Mesothelial cell of epicardium (in vitro differentiated cells): ENCODE measurements at places on chromosomes 1 and 21. TPM values are rescaled to one million over a fixed set of nuclear protein-coding genes. Genes with fewer than 3 reads are reported as not detected.

RIMKLA gene
- 0.20 to 0.31 TPM (median 0.20 TPM) in 3 replicates for total RNA-seq

APOBEC4 gene
- not detected in 3 replicates for total RNA-seq

GRCh38 chr1:7015022-7015421 lies 229.8 kb downstream of the CAMTA1 start:
- H3K27me3 ChIP-seq: peaks cover 50% of the 10 kb centered on the region
- DNase-seq: no peak
- no peaks in the 10 kb centered on the region for H3K4me1 ChIP-seq
- no peak overlapping the region for H3K27ac ChIP-seq
- no peaks in the 10 kb centered on the region for H3K36me3 ChIP-seq
- no peak overlapping the region for H3K4me3 ChIP-seq

CR1L gene
- total RNA-seq: not detected in 3 replicates

DNA sequence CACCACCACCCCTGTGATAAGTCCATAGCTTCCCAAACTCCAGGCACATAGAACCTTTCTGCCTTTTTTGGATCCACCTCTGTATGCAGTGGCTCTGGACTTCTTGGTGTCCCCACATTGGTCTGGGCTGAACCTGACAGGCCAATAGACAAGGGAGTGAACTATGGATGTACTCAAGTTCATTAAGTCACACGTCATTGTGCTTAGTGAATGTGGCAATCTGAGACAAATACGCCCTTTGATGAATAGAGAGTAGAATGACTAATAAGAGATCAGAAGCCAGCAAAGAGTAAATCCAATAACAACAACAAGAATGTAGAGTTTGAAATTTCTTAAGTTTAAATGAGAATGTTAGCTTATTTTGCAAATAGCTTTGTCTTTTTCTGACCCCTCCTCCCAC lies 114.8 kb downstream of the ST6GALNAC3 start:
- H3K27me3 ChIP-seq: no peaks in the 10 kb centered on the region
- H3K4me3 ChIP-seq: no peak overlapping the region

GRCh38 chr1:198669023-198669698 lies 30.3 kb downstream of the PTPRC start:
- H3K4me1 ChIP-seq: peaks cover 11% of the 10 kb centered on the region
- H3K27me3 ChIP-seq: no peaks in the 10 kb centered on the region
- no peak overlapping the region for H3K27ac ChIP-seq
- no peaks in the 10 kb centered on the region for H3K36me3 ChIP-seq

GRCh38 chr1:21060523-21060922 lies 116.2 kb downstream of the EIF4G3 start:
- H3K27ac ChIP-seq: no peak overlapping the region
- no peaks in the 10 kb centered on the region for H3K36me3 ChIP-seq
- no peak for DNase-seq
- H3K4me3 ChIP-seq: no peak overlapping the region
- H3K4me1 ChIP-seq: peaks cover 7% of the 10 kb centered on the region

DNA sequence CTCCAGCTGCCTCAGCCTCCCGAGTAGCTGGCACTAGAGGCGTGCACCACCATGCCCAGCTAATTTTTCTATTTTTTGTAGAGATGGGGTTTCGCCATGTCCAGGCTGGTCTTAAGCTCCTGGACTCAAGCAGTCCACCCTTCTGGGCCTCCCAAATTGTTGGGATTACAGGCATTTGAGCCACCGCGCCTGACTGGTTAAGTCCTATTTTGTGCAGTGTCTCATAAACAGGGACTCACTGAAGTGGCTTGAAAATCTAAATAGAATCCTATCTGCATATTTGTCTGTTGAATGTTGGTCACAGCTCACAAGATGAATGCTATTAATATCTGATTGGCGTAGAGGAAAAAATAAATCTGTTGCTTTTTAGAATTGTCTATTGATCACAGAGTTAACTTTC lies 5.9 kb upstream of the CHAF1B start:
- peaks cover 16% of the 10 kb centered on the region for H3K36me3 ChIP-seq
- no peak for DNase-seq
- no peaks in the 10 kb centered on the region for H3K27me3 ChIP-seq
- no peak overlapping the region for H3K27ac ChIP-seq
- H3K4me3 ChIP-seq: no peak overlapping the region
- peaks cover 10% of the 10 kb centered on the region for H3K4me1 ChIP-seq

DNA sequence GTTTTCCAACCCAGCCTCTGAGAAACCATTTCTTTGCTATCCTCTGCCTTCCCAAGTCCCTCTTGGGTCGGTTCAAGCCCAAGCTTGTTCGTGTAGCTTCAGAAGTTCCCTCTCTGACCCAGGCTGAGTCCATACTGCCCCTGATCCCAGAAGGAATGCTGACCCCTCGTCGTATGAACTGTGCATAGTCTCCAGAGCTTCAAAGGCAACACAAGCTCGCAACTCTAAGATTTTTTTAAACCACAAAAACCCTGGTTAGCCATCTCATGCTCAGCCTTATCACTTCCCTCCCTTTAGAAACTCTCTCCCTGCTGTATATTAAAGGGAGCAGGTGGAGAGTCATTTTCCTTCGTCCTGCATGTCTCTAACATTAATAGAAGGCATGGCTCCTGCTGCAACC lies 23.8 kb downstream of the EIF2D start:
- peaks cover 40% of the 10 kb centered on the region for H3K4me1 ChIP-seq
- no peaks in the 10 kb centered on the region for H3K27me3 ChIP-seq
- H3K27ac ChIP-seq: peak overlapping the region; percentile 94
- H3K4me3 ChIP-seq: no peak overlapping the region
- no peak for DNase-seq

DNA sequence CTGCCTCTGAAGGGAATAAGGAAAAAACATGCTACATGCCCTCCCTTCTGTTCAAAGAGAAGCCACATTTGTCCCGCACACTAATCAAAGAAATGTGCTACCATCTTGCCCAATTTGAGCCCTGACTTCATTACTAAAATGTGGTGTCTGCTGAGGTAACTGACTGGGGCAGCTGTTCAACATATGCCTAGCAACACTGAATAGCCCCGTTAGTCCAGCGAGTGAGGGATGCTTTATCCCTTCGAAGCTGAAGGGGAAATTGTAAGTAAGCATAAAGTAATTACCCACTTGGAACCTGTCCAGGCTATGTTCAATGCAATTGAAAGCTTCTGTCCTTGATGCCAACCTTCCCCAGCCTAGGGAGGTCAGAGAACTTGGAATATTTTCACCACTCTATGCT lies 310.6 kb downstream of the SEC16B start:
- H3K4me1 ChIP-seq: peaks cover 2% of the 10 kb centered on the region
- DNase-seq: no peak
- H3K27me3 ChIP-seq: no peaks in the 10 kb centered on the region
- H3K4me3 ChIP-seq: no peak overlapping the region
- peaks cover 3% of the 10 kb centered on the region for H3K36me3 ChIP-seq

GRCh38 chr1:53982034-53982762 lies 35.8 kb downstream of the LDLRAD1 start:
- H3K4me1 ChIP-seq: peaks cover 19% of the 10 kb centered on the region
- H3K4me3 ChIP-seq: peak overlapping the region; percentile 58
- H3K27me3 ChIP-seq: no peaks in the 10 kb centered on the region
- no peaks in the 10 kb centered on the region for H3K36me3 ChIP-seq
- DNase-seq: no peak

RIIAD1 gene
- not detected in 3 replicates for total RNA-seq

DNA sequence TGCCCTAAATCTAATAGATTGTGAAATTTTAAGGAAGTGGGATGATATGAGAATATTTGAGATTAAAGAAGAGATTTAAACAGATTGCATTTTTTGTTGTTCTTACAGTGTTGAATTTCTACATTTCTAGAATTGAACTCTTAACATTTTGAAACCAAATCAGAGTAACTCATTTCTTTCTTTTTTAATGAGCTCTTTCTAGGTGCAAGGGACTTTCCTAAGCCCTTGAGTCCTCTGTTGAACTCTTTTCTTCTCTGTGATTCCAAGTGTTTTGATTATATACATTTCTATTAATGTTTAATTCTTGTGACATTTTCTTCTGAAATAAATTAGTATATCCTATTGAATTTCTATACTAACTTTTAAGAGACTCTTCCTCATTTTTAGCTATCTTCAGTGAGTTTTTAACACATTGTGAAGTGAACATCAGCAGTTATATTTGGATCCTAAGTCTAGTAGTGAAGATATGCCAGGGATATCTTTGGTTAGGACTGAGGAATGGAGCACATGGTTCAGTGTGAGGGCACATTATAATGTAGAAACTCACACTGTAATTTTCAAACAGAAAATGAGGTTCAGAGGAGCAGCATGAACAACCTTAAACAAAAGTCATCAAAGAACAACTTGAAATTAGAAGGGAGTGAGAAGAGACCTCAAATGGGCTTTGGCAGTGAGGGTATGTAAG lies 53.1 kb downstream of the ATG4C start:
- no peak overlapping the region for H3K27ac ChIP-seq
- peaks cover 2% of the 10 kb centered on the region for H3K36me3 ChIP-seq
- DNase-seq: no peak
- H3K4me1 ChIP-seq: no peaks in the 10 kb centered on the region

GRCh38 chr1:100101564-100101963 lies 31.2 kb downstream of the SASS6 start:
- no peaks in the 10 kb centered on the region for H3K27me3 ChIP-seq
- H3K36me3 ChIP-seq: peaks cover 25% of the 10 kb centered on the region
- DNase-seq: no peak
- no peak overlapping the region for H3K27ac ChIP-seq
- H3K4me3 ChIP-seq: no peak overlapping the region
- H3K4me1 ChIP-seq: no peaks in the 10 kb centered on the region

DNA sequence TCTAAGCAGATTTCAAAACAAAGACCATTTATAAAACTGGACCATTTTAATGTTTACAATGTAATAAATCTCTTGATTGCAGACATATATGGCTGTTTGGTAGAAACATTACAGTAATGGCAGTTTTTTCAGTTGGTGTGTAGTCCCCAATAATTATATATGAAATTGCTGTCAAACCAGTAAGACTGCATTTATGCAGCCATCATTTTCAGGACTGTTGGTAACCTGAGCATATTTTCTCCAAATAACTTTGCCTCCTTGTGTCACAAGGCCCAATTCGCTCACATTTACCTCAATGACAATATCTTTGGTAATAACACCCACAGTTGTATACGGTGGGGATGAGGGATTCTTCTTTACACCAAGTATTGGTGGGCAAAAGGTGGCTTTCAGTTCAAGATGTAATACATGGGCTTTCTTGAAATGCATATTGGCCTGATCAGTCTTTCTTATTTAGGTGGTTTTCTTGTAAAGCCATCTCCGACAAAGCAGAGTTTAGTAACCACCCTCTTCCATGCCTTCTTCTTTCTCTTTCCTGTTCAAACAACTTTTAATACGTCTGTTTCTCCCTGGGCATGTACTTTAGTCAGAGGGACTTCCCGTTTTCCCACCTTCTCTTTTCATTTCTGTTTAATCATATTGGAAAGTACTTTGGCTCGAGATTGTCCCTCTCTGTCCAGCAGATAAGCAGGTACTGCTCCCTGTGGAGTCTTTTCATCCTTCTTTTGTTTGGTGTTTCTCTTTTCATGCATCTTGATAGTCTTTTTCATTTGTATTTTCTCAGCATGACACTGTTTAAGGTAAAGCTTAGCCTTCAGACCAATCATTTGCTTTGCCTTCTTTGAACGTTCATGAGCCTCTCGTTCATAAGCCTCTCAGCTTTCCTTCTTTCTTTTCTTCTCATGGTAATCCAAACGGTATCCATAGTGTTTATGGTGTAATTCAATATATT lies 30.4 kb downstream of the ATP2B4 start:
- no peak for DNase-seq
- no peak overlapping the region for H3K4me3 ChIP-seq
- H3K27me3 ChIP-seq: no peaks in the 10 kb centered on the region
- H3K27ac ChIP-seq: peak overlapping the region; percentile 91
- peaks cover 9% of the 10 kb centered on the region for H3K36me3 ChIP-seq
- peaks cover 32% of the 10 kb centered on the region for H3K4me1 ChIP-seq

- no peak overlapping the region for H3K27ac ChIP-seq
- H3K36me3 ChIP-seq: peaks cover 4% of the 10 kb centered on the region
- H3K4me3 ChIP-seq: no peak overlapping the region
- no peaks in the 10 kb centered on the region for H3K27me3 ChIP-seq
- no peak for DNase-seq
Measured at GRCh38 chr1:19765623-19766022, 34.1 kb downstream of the TMCO4 start.

- no peak overlapping the region for H3K4me3 ChIP-seq
- H3K4me1 ChIP-seq: no peaks in the 10 kb centered on the region
- no peaks in the 10 kb centered on the region for H3K27me3 ChIP-seq
- H3K36me3 ChIP-seq: no peaks in the 10 kb centered on the region
Measured at GRCh38 chr1:99621340-99621901, 24.5 kb upstream of the PALMD start.

DNA sequence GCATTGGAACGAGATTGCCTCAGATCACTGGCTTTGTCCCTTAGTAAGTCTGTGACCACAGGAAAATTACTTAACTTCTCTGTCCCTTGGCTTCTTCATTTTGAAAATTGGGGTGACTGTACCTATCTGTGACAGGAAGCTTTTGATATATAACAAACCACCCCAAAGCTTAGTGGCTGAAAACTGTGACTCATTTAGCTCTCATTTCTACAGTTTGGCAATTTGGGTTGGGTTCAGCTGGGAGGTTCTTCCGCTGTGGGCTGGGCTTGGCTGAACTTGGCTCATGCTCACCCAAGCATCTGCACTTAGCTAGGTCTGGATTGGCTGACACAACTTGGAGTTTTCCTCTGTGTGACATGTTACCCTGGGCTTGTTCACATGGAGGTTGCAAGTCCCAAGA lies 14.0 kb downstream of the C1orf94 start:
- H3K27me3 ChIP-seq: peaks cover 60% of the 10 kb centered on the region

LCK gene
- total RNA-seq: 1.4 to 1.8 TPM (median 1.5 TPM) in 3 replicates

DNA sequence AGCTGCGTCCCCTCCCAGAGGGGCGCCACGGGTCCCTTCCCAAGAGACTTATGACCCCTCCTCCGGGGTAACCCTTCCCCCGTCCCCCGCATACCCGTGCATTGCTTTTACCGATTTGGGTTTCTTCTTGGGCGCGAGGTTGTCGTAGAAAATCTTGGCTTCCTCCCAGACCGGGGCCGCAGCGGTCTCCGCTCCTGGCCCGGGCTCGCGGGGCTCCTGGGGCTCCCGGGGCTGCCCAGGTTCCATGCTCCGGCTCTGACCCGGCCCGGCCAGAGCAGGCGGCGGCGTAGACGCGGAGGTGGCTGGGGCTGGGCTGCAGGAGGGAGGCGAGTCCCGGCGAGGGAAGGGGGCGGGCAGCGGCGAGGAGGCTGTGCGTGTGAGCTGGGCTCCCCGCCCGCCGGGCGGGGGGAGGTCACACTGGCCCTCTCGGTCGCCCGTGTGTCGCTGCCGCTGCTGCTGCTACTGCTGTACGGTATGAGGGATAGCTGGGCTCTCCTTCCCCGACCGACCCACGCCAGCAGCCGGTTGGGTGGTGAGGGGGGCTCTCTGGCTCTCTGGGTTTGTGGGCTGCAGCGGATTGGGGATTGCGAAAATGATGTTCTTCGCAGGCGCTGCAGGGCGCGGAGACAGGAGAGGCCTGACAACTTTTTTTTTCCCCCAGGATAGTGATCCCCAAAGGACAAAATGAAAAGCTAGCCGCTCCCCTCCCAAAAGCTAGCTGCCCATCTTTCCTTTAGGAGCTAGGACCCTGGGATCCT lies at the start of gene NT5C1A:
Gene NT5C1A (minus strand): TSS at position 315 of the 758 bp plus-strand sequence. CDS start 69 bp downstream, at position 246.
- no peak within 1 kb of the TSS for H3K27ac ChIP-seq
- peaks cover 2% of the 10 kb centered on the region for H3K4me1 ChIP-seq
- DNase-seq: peak; percentile 46
- H3K27me3 ChIP-seq: peaks cover 88% of the 10 kb centered on the region
- peak within 1 kb of the TSS; percentile 68 for H3K4me3 ChIP-seq

SCAMP3 gene
- total RNA-seq: 46.8 to 50.5 TPM (median 49.8 TPM) in 3 replicates
